Neural progenitor cell (in vitro differentiated cells): ENCODE measurements at places on chromosomes 1 and 21. TPM values are rescaled to one million over a fixed set of nuclear protein-coding genes. Genes with fewer than 3 reads are reported as not detected.

The MACO1 gene
- total RNA-seq: 14.8 and 17.7 TPM in 2 replicates

GRCh38 chr1:155485222-155485621 is 77.4 kb downstream of the ASH1L start:
- no peak overlapping the region for H3K4me3 ChIP-seq
- DNase-seq: no peak
- peaks cover 5% of the 10 kb centered on the region for H3K36me3 ChIP-seq
- H3K4me1 ChIP-seq: no peaks in the 10 kb centered on the region
- no peak overlapping the region for H3K27ac ChIP-seq

DNA sequence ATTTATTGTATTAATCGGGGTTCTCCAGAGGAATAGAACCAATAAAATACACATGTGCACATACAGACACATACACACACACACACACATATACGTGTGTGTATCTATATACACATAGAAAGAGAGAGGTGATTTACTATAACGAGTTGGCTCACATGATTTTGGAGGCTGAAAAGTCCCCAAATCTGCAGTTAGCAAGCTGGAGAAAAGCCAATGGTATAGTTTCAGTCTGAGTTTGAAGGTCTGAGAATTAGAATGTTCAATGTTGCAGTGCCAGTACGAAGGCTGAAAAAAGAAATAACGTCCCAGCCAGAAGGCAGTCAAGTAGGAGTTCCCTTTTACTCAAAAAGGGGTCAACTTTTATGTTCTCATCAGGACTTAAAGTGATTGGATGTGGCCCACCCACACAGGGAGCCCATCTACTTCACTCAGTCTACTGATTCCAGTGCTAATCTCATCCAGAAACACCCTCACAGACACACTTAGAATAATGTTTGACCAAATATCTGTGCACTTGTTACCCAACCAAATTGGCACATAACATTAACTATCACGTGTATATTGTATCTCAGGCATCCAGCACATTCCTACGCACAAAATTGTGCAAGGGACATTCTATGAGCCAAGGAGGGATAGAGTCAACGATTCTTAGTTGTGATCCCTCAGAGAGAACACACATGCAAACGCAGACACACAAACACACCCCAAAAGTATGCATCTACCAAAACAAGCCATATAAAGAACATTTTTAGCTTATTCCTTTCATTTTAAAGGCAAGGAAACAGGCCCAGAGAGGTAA is 195.5 kb upstream of the DUSP10 start:
- no peak overlapping the region for H3K4me3 ChIP-seq
- DNase-seq: no peak
- no peak overlapping the region for H3K27ac ChIP-seq
- no peaks in the 10 kb centered on the region for H3K4me1 ChIP-seq

GRCh38 chr1:201426479-201427310 is 5.2 kb upstream of the TNNI1 start:
- no peak for DNase-seq
- no peaks in the 10 kb centered on the region for H3K36me3 ChIP-seq
- H3K27me3 ChIP-seq: no peaks in the 10 kb centered on the region
- no peak overlapping the region for H3K4me3 ChIP-seq

The ZYG11A gene
- 0.52 and 0.65 TPM in 2 replicates for total RNA-seq

The AKNAD1 gene
- not detected in 2 replicates for total RNA-seq

DNA sequence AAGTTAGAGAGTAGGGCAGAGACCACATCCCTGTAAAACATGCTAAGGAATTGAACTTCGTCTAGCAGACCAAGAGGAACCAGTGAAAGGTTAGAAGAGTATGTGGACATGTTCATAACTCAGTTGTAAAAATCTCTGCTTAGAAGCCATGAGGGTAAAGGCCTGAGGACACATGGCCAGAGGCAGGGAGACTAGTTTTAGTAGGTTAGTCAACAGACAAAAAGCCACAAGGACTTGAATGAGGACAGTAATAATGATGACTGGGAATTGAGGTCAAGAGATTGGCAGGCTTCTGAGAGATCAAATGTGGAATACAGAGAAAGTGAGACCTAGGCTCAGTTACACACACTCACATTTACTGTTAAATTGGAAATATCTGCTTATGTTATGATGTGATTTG is 205.5 kb upstream of the HOOK1 start:
- DNase-seq: no peak
- H3K27ac ChIP-seq: no peak overlapping the region
- H3K36me3 ChIP-seq: no peaks in the 10 kb centered on the region

GRCh38 chr1:11132563-11133293 is 33.1 kb upstream of the EXOSC10 start:
- H3K27me3 ChIP-seq: no peaks in the 10 kb centered on the region
- DNase-seq: peak; percentile 2
- no peaks in the 10 kb centered on the region for H3K36me3 ChIP-seq
- no peak overlapping the region for H3K27ac ChIP-seq
- H3K4me3 ChIP-seq: no peak overlapping the region

DNA sequence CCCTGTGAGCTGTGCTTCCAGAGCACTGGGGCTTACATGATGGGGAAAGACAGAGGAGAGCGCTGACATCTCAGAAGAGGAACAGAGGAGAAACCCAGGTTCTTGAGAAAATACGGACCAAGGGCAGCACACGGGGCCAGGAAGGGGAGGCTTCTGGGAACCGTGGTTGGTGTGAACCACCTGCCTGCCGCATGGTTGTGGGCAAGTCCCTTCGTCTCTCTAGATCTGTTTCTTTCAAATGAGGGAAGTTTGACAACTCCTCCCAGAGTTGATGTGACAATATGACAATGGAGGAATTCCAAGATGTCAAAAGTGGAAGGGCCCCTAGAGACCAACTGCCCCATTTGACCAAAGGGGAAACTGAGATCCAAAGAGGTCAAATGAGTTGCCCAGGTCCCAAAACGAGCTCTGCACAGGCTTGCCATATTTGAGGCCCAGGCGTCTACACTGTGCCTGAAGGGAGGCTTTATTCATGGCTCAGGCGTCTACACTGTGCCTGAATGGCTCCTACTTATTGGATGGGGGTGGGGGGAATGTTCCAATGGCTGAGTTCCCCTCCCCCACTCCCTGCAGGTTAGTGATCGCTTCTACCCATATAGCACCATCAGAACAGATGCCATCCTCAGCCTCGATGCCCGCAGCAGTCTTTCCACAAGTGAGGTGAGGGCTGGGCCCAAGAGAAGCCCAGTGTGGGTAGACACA is 11.2 kb downstream of the EXTL1 start:
- peaks cover 39% of the 10 kb centered on the region for H3K27me3 ChIP-seq
- DNase-seq: no peak
- H3K4me3 ChIP-seq: no peak overlapping the region
- H3K4me1 ChIP-seq: peaks cover 5% of the 10 kb centered on the region

GRCh38 chr1:118371612-118372011 is 186.6 kb upstream of the SPAG17 start:
- H3K27ac ChIP-seq: no peak overlapping the region
- no peak for DNase-seq
- H3K4me1 ChIP-seq: no peaks in the 10 kb centered on the region
- H3K27me3 ChIP-seq: no peaks in the 10 kb centered on the region

The SMYD2 gene
- 18.9 and 20.5 TPM in 2 replicates for total RNA-seq

DNA sequence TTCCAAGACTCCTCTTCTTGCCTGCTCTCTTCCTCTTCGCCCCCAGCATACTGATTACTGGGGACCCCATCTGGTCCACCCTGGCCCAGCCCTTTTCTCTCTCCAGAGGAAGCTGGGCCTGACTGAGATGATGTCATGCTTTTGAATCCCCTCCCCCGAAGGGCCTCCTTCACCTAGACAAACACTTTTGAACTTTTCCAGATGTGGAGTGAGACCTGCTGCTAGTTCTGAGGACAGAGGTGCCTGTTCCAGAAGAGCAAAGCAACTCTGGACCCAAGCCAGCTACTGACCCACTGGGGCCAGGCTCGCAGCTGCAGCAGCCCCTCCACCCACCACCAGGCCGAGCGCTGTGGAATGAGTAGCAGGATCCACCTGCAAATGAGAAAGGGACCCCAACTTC is 8.4 kb downstream of the CD34 start:
- H3K36me3 ChIP-seq: no peaks in the 10 kb centered on the region
- no peak for DNase-seq
- no peak overlapping the region for H3K27ac ChIP-seq
- H3K4me3 ChIP-seq: no peak overlapping the region

GRCh38 chr1:175385316-175385715 is 192.7 kb upstream of the KIAA0040 start:
- H3K36me3 ChIP-seq: no peaks in the 10 kb centered on the region
- H3K4me3 ChIP-seq: no peak overlapping the region
- peaks cover 23% of the 10 kb centered on the region for H3K27me3 ChIP-seq
- peaks cover 16% of the 10 kb centered on the region for H3K4me1 ChIP-seq

DNA sequence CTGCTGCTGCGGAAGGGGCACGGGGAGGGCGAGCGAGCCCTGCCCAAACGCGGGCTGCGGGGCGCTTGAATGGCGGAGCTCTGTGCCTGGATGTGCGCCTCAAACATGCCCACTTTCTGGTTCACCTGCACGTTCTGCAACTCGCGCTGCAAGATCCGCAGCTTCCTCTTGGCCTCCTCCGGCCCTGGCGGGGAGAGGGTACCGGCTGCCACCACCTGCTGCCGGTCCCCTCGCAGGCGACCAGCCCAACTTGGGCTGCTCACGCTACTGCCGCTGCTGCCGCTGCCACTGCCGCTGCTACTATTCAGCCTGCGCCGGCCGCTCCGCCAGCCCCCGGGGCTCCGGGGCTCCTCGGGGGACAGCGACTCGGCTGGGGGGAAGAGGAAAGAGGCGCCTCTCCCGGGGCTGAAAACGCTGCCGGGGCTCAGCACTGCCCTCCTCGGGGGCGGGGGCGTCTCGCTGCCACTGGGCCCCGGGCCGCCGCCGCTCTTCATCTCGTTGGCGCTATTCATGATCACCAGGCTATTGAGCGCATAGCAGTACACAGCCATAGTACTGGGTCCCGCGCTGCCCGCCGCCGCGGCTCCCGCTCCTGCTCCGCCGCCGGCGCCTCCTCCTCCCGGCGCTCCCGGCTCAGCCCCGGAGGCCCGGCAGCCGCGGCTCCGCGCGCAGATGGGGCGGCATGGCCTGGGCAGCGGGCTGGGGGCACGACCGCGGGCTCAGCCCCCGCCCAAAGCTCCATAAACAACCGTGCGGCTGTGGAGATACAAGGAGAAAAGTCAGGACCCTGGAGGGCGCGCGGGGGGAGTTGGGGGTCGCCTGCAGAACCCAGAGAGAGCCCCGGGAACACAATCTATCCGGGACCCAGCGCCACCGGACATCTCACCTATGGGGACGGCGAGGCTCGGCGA is 1.9 kb downstream of the ITPKB start:
- peak; percentile 86 for DNase-seq
- peaks cover 80% of the 10 kb centered on the region for H3K27me3 ChIP-seq
- H3K4me3 ChIP-seq: peak overlapping the region; percentile 54

GRCh38 chr1:115088871-115089419 is 358 bp downstream of the TSPAN2 start:
- H3K27ac ChIP-seq: no peak overlapping the region
- H3K4me1 ChIP-seq: peaks cover 5% of the 10 kb centered on the region
- no peak for DNase-seq
- peaks cover 13% of the 10 kb centered on the region for H3K27me3 ChIP-seq
- no peaks in the 10 kb centered on the region for H3K36me3 ChIP-seq

- H3K4me1 ChIP-seq: peaks cover 24% of the 10 kb centered on the region
- DNase-seq: peak; percentile 28
- no peak overlapping the region for H3K4me3 ChIP-seq
These were observed 85.0 kb downstream of the ATP1A1 start for GRCh38 chr1:116457946-116458604.

GRCh38 chr1:181087400-181087901 is 1.0 kb upstream of the IER5 start:
- no peaks in the 10 kb centered on the region for H3K36me3 ChIP-seq
- peaks cover 17% of the 10 kb centered on the region for H3K4me1 ChIP-seq
- peaks cover 20% of the 10 kb centered on the region for H3K27me3 ChIP-seq
- H3K4me3 ChIP-seq: no peak overlapping the region
- DNase-seq: no peak
- no peak overlapping the region for H3K27ac ChIP-seq

DNA sequence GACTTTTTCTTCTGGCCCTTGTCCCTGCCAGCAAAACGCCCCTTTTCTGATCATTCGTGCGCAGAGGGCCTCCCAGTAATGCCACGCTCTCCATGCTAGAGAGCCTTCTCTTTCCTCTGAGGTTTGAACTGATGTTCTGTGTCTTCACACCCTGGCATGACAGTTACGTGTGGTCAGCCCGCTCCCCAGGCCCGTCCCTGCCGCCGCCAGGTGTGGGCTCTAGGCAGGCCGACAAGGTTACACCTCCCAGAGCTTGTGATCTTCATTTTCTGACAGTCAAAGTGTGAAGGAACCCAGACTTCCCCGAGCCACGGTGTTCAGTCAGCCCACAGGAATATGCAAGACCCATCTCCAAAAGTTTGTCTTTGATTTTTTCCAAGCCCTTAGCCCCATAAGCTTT is 265.6 kb downstream of the TM2D1 start:
- no peak overlapping the region for H3K4me3 ChIP-seq
- H3K36me3 ChIP-seq: no peaks in the 10 kb centered on the region
- DNase-seq: no peak
- no peaks in the 10 kb centered on the region for H3K27me3 ChIP-seq
- H3K27ac ChIP-seq: no peak overlapping the region

The ADAMTS1 gene
- total RNA-seq: 6.7 and 7.5 TPM in 2 replicates

GRCh38 chr1:239778208-239778813 is 313.4 kb upstream of the FMN2 start:
- H3K4me1 ChIP-seq: peaks cover 7% of the 10 kb centered on the region
- DNase-seq: no peak
- H3K27me3 ChIP-seq: no peaks in the 10 kb centered on the region
- no peak overlapping the region for H3K4me3 ChIP-seq

GRCh38 chr1:7667625-7668218 is 103.4 kb upstream of the VAMP3 start:
- H3K27me3 ChIP-seq: no peaks in the 10 kb centered on the region
- DNase-seq: peak; percentile 92
- no peaks in the 10 kb centered on the region for H3K36me3 ChIP-seq
- no peak overlapping the region for H3K27ac ChIP-seq
- peaks cover 32% of the 10 kb centered on the region for H3K4me1 ChIP-seq

The FAM177B gene
- not detected in 2 replicates for total RNA-seq

- peaks cover 6% of the 10 kb centered on the region for H3K4me1 ChIP-seq
- peaks cover 18% of the 10 kb centered on the region for H3K36me3 ChIP-seq
- no peak for DNase-seq
- no peak overlapping the region for H3K4me3 ChIP-seq
- H3K27me3 ChIP-seq: no peaks in the 10 kb centered on the region
These were observed 32.3 kb downstream of the C21orf91 start for GRCh38 chr21:17786851-17787181.

The IRF6 gene
- total RNA-seq: 0.34 and 3.3 TPM in 2 replicates

DNA sequence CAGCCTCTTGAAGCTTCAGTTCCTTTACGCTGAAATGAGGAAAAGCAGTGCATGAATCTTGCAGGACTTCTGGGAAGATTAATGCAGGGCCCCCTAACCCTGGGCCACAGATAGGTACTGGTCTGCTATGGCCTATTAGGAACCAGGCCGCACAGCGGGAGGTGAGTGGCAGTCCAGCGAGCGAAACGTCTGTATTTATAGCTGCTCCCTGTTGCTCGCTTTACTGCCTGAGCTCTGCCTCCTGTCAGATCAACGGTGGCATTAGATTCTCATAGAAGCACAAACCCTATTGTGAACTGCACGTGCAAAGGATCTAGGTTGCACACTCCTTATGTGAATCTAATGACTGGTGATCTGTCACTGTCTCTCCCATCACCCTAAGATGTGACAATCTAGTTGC is 130.2 kb downstream of the CHRM3 start:
- H3K36me3 ChIP-seq: no peaks in the 10 kb centered on the region
- no peaks in the 10 kb centered on the region for H3K27me3 ChIP-seq
- H3K4me3 ChIP-seq: no peak overlapping the region
- no peak overlapping the region for H3K27ac ChIP-seq
- H3K4me1 ChIP-seq: no peaks in the 10 kb centered on the region

- no peaks in the 10 kb centered on the region for H3K27me3 ChIP-seq
- H3K36me3 ChIP-seq: peaks cover 19% of the 10 kb centered on the region
- H3K4me1 ChIP-seq: no peaks in the 10 kb centered on the region
- H3K4me3 ChIP-seq: no peak overlapping the region
- no peak for DNase-seq
These were observed 7.9 kb downstream of the RPL11 start for GRCh38 chr1:23699280-23700179.
